Left colon (tissue), 2 donors: ENCODE measurements at places on chromosomes 3 and 15.

DNA sequence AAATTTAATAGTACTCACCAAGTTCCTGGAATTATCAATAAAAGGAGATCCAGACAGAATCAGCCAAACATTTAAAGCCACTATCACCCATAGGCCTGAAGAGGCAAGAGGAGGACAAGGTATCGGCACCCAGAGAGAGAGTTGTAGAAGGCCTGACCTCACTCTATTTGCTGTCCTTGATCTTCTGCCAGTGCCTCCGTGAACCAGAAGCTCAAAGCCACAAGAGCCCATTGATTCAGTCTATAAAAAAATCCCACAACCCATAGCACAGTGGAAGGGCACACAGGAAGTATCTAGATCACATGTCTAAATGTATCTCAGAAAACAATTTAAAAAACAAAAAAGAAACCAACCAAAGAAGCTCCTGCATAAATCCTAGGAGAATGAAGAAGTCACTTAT, 68.6 kb upstream of the FAM174B start:
- DNase-seq: no peak

DNA sequence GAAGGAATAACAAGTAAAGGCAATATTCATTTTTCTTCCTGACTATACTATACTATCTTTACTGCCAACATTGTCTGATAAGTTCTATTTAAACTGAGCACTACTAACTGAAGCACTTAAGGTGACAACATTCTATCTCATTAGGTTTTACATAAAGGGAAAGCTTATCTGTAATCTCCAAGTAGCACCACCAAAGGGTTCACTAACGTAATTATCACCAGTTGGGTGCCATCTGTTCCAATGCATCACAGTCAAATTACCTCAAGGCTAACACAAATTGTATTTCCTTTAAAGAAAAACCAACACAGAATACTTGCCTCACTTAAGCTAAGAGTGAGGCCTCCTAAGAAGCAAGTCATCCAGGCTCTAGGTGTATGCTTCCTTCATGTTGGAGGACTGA, 453.8 kb downstream of the RAP2B start:
- DNase-seq: no peak

DNA sequence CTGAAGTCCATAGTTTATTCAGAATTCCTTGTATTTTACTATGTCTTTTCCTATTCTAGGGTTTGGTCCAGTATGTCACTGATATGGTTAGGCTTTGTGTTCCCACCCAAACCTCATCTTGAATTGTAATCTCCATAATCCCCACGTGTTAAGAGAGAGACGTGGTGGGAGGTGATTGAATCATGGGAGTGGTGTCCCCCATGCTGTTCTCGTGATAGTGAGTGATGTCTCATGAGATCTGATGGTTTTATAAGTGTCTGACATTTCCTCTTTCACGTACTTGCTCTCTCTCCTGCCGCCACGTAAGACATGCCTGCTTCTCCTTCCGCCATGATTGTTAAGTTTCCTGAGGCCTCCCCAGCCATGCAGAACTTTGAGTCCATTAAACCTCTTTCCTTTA, 6.6 kb upstream of the TEX9 start:
- no peak for DNase-seq

- no peak for DNase-seq
Measured at GRCh38 chr3:66423791-66424190, 77.0 kb downstream of the LRIG1 start.

GRCh38 chr3:197364410-197365071, 66.1 kb upstream of the DLG1 start:
- no peak for DNase-seq

DNA sequence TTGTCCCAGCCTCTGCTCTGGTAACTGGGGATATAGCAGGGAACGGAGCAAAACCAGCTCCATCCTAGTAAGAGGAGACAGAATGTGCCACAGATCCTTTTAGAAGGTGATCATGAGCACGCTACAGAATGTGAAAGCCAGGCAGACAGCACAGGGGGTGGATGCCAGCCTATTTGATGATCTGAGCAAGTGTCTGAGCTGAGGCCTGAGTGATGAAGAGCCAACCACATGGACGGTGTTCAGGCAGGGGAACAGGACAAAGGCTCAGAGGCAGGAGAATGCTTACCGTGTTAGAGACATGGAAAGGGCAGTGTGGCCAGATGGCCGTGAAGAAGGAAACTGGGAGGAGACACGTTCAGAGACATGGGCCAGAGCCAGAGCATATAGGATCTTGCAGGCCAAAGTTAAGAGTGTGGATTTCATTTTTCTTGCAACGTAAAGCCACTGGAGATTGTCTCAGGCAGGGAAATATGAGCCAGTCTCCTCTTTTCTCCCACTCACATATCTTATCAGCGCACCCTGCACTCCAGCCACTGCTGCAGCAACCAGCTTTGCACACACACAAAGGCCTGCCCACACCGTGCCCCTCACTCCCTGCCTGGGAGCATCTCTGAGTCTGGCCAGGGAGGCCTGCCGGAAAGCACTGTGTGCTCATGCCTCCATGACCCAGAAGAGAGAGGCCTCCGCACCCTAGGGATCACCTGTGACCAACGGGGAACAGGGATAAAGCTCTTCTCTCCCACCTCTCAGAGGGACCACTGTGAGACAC, 20.1 kb downstream of the RAB43 start:
- no peak for DNase-seq

DNA sequence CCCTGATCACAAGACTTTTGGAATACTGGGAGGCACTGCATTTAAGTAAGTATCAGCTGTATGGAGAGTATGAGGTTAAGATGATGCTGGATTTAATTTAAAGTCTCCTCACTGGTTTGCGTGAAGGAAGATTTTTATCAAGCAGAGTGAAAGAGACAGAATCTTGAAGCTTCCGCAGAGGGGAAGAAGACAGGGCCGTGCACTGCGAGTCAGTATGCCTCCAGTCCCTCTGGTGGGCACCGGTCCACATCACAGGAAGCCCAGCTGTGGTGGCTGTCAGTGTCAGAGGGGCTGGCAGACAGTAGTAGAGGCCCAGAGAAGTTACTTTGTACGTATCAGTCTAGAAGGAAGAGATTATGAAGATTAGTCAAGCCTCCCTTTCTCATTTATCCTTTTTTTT, 379.0 kb upstream of the TPRG1 start:
- DNase-seq: no peak

GRCh38 chr15:69328739-69329138, 30.0 kb downstream of the PAQR5 start:
- peak; percentile 96 for DNase-seq

DNA sequence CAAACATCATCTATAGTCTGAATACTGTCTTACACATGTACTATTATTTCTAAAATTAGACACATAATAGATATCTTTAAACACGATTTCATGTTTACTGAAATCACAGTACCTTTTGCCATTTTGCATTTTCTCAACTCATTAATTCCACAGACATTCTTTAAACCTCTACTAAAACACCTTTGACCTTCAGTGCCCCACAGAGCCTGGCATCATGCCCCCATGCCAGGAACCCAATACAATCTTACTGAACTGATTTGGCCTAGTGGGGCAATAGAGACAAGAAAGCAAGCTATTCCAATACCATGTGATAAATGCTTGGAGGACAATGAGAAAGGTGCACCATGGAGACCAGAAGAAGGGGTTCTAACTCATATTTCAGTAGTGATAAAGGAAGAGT, 19.3 kb upstream of the GUCA1C start:
- no peak for DNase-seq

- DNase-seq: no peak
Measured at GRCh38 chr3:38157595-38157994, 7.7 kb upstream of the OXSR1 start.

DNA sequence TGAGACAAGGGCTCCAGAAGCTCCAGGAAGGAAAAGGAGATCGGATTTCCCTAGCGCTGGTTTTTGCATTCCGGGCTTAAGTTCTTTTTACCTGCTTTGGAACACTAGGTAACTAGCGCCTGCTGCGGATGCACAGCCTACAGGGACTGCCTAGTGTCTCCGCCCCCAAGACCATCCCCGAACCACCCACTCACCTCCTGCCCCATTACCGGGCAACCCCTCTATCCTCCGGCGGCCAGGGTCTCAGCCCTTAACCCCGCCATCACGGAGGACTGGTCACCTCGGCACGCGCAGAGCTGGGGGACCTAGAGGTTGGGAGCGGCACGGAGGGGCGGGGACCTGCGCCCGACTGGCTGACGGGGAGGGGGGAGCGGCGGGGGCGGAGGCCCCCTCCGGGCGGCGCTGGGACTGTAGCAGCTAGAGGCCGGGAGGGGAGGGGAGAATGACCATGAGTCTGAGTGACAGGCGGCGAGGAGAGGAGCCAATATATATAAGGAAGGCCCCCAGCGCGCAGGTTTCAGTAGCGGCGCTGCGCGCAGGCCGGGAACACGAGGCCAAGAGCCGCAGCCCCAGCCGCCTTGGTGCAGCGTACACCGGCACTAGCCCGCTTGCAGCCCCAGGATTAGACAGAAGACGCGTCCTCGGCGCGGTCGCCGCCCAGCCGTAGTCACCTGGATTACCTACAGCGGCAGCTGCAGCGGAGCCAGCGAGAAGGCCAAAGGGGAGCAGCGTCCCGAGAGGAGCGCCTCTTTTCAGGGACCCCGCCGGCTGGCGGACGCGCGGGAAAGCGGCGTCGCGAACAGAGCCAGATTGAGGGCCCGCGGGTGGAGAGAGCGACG, at the start of gene DLL4:
TSS of gene DLL4 (plus strand) at position 520 of the 839 bp plus-strand sequence. CDS start 329 bp downstream, outside the sequence.
- peak; percentile 86 for DNase-seq

DNA sequence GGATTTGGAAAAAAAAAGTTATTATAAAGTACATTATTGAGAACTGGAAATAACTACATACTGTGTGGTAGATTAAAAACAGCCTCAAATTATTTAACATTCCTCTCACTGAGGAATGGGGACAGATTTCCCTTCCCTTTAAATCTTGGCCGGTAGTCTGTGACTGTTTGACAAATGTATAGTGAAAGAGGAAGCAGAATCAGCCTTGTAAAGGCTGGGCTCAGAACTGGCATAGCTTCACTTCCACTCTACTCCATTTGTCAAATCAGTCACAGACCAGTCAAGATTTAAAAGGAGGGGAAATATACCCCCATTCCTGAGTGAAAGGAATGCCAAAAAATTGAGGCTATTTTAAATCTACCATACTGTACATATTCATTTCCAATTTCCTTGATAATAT, 18.2 kb upstream of the B4GALT4 start:
- no peak for DNase-seq

- DNase-seq: no peak
Measured at GRCh38 chr3:126955004-126955790, 27.7 kb upstream of the PLXNA1 start.

DNA sequence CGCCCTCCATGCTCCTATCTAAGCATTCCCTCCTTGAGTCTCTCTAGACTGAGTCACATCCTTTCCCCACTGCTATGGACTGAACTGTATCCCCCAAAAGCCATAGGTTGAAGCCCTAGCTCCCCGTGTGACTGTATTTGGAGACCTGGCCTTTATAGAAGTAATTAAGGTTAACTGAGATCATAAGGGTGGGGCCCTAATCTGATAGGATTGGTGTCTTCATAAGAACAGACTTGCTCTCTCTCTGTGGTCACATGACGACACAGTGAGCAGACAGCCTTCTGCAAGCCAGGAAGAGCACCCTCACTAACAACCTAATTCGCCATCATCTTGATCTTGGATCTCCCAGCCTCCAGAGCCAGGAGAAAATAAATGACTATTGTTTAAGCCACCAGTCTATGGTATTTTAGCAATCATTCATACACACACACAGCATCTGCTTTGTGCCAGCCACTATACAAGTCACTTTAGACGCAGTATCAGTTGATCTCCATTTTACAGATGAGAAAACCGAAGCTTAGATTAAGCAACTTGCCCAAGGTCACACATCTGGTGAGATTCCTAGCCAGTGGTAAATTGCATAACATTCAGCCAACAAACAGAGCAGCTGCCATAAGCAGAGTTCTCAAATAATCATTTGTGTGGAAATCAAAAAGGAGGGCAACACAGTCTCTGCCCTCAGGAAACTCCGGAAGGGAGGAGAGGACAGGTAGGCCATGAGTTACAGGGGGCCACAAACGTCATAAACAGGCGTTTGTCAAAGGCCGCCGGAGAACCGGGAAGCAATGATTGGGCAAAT, 66.3 kb upstream of the HES1 start:
- no peak for DNase-seq

DNA sequence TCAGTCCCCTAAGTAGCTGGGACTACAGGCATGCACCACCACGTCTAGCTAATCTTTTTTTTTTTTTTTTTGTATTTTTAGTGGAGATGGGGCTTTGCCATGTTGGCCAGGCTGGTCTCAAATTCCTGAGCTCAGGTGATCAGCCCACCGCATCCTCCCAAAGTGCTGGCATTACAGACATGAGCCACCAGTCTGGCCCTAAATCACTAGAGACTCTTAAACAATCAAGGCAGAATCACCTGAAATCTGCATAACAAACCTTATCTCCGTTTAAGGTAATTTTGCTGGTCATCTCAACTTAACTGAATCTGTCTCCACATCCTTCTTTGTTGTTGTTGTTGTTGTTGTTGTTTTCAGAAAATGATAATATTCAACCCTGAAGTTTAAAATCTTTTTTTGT, 5.6 kb upstream of the TRMT10C start:
- no peak for DNase-seq

DNA sequence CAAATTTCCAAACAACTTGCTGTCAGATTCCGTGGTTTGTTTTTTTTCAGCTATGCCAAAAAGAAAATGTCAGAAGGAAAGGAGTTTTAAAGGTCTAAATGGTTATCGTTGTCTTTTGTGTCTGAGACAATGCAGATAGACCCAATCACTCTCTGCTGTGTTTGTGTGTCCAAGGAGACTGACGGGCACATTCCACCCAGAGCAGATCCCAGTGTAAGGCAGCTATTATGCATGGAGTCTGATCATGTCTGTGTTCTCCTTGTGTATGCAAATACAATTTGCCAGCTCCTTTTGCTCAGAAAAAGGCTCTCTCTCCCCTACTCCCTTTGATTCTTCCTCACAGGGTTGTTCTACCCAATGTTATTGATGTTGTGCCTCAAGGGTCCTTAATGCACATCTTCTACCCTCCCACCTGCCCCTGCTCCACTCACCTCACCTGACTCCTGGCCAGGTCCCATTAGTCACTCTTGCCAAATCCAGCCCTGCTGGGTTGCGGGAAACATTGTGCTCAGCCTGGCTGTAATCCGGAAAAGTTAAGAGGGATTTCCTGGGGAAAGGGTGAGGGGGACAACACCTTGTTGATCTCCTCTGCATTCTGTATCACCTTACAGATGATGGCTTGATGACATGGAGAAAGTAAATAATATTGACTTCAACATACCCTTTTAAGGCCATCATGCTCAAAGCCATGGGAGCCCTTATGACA, 61.0 kb downstream of the OTOL1 start:
- no peak for DNase-seq

GRCh38 chr3:72480366-72480765, 367.9 kb downstream of the SHQ1 start:
- DNase-seq: no peak

GRCh38 chr3:156812521-156813335, 13.4 kb upstream of the LEKR1 start:
- DNase-seq: no peak

- peak; percentile 24 for DNase-seq
Measured at GRCh38 chr3:127768346-127769008, 53.8 kb downstream of the MGLL start.

GRCh38 chr3:27657871-27658270, 64.3 kb downstream of the EOMES start:
- no peak for DNase-seq
